AG09319 (cell line): ENCODE measurements at places on chromosomes 6 and 20.

DNA sequence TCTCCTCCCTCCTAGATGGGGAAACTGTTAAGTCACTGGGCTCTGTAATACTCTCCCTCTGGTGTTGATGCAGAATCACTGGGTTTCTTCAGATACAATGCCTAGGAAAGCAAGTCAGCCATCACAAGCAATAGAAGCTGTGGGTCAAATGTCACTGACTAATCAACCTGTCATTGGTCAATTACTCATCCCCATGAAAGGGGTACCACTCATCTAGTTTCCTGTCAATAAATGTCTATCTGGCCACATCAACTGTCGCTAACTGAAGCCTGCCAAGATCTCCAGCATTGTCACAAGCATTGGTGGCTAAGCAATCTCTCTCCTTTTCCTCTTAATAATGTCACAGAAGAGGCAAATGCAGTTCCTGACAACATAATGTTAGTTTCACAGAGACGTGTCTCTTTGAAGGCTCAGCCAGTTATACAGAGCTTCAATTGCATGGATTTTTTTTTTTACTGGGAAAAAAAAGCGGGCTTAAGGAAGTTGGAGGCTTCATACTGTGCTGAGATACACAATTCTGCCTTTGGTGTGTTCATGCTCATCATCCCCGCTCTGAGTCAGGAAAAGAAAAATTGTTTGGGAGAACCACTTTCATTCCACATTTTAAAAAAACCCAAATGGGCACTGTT is 355.9 kb downstream of the BTBD9 start:
- no peak for DNase-seq

GRCh38 chr6:167497428-167498056 is 172.7 kb downstream of the TTLL2 start:
- no peak for DNase-seq

GRCh38 chr6:408148-408547 is 16.6 kb downstream of the IRF4 start:
- no peak for DNase-seq

DNA sequence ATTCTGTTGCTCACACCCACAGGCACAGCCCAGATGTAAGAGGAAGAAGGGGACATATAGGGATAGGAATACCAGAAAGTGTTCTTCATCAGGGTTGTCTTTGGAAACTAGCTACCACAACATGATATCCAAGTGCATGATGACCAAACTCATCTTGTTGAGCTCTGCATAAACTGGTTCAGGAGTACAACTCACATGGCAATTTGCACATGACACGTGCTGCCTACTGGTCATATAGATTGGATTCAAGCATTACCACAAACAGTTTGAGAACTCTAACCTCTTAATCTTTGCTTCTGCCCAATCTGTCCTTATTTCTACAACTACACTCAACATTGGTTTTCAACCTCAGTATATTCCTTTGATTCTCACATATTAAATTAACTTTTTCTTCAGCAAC is 184.7 kb upstream of the PCSK2 start:
- no peak for DNase-seq

- DNase-seq = peak; percentile 97
These were observed 831 bp upstream of the BCL2L1 start for GRCh38 chr20:31723319-31724078.

DNA sequence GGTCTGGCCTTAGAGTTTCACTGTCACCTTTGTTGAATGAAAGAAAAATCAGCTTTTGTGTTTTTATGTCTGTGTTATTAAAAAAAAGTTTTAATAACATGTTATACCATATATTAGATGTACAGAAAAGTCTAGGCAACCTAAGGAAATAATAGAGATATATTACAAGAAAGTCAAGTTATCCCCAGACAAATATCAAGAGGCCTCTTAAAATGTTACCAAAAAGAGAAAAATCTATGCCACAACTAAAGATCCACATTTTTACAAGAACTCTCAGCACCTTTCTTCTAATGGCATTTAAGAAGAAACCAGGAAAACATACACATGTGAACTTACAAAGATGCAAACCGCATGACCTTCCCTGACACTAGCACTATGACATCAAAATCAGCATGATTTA is 26.8 kb downstream of the RAMACL start:
- no peak for DNase-seq

- no peak for DNase-seq
These were observed 16.0 kb downstream of the MAP7 start for GRCh38 chr6:136534268-136534667.

DNA sequence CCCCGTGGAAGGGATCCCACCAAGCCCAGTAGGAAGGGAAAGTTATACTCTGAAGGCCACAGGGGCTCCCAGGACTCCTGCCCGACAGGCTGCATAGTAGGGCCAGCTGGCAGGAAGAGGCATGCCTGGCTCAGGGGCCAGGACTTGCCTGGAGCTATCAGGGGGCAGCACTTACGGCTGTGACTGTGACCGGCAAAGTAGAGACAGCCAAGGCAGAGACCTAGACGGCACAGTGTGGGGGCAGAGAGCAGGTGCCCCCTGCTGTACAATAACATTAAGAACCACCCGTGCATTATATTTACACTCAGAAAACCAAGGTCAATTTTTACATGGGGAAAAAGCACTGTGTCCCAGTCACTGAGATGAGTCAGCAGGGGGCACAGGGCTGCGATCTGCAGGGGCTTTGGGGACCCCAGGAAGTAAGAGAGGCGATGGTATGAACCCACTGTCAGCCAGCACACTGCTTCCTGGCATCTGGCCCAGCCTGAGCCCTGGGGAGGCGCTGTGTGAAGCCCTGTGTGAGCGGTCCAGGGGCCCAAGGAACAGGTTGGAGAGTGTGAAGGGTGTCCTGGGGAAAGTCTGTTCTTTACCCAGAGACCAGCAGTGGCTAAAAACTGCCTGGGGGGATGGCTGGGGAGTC is 9.9 kb downstream of the CCDC167 start:
- DNase-seq = no peak

GRCh38 chr20:43167615-43168014 is 22.1 kb downstream of the PTPRT start:
- no peak for DNase-seq

DNA sequence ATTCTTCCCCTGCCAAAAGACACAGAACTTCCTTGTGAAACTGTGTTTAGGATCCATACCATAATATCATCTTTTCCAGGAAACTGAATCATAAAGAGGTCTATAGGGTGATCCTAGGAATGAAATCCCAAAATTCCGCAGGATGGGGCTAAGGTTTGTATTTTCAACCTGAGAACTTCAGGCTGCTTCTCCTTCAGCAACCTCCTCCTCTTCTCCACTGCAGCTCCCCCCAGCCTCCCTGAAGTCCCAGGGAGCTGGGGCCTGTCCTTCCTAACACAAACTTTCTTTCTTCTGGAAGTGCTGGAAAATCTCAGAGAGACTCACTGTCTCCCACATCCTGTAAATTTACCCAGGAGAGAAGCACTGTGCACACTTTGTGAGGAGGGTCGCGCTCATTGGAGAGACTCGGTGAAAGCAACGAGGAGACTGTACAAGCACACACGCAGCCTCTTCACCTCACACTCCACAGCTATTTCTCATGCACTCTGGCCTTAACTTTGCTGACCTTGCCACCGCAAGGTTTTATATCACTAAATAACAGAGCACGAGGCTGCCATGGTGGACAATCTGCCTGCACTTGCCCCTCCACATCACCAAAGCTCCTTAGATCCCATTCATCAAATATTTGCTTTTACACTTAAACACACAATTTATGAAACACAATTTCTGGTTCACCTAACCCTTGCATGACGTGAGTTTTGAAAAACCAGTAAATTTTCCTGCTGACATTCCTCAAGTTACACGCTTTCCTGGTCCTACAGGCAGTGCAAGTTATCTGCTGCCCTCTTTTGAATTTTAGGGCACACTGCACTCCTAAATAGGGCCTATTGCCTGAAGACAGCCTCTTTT is 14.3 kb downstream of the ID4 start:
- DNase-seq = peak; percentile 46
